ENCODE measurements at places on chromosomes 6 and 20. TPM values are rescaled to one million over a fixed set of nuclear protein-coding genes. Genes with fewer than 3 reads are reported as not detected.

TINAG gene
- 0.51 TPM for total RNA-seq

CCDC170 gene
- total RNA-seq, result 0.11 TPM

LY6G6F gene
- total RNA-seq, result not detected

ZNF831 gene
- 0.19 TPM for total RNA-seq

GRCh38 chr20:53365539-53366075 is 228.0 kb downstream of the ZNF217 start:
- no peak for DNase-seq

DNA sequence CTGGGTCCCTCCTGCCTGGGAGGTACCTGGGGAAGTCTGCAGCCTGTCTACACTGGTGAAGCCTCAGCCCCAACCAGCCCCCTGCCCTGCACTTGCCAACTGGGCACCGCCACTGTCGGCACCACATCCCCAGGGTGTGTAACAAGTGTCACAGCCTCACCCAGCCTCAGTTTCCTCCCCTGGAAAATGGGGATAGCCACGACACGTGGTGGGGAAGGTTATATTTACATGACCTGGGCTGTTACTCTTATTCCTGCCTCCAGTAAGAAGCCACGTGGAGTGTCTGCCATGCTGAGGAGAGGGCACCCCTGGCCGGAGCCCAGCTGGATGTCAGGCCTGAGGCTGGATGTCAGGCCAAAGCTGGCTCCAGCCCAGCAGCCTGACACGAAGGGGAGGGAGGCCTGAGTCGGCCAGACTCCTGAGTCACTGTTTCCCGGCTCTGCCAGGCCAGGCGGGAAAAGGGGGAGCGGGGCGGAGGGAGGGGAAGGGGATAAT is 44.9 kb downstream of the SNAI1 start:
- peak; percentile 85 for DNase-seq

GRCh38 chr20:9066191-9066590 is 2.7 kb upstream of the PLCB4 start:
- DNase-seq, result no peak

- no peak for DNase-seq
These were observed 177.3 kb downstream of the EPHA7 start for GRCh38 chr6:93242049-93242448.

- DNase-seq, result no peak
These were observed 418.3 kb upstream of the POU3F2 start for GRCh38 chr6:98416027-98416426.

ATP6V1G2 gene
- total RNA-seq, result 1.2 TPM

GRCh38 chr20:1450926-1451491 is 15.6 kb downstream of the NSFL1C start:
- no peak for DNase-seq

DNA sequence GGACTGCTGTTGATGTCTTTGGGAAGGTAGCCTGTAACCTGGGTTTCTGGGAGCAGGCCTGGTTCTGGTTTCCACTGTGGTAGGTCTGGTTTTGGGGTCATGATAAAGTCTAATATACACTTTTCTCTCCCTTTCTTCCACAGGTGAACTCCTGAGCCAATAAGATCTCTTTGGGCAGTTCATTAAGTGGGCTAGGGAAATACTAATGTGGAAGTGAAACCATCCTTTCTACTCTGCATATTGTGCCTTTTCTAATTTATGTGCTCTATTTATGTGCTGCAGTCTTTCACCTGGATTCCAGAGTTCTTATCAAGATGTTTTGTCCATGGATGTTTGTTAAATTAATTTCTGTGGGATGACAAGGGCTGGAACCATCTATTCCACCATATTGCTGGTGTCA is 165.7 kb upstream of the PTPRK start:
- DNase-seq, result no peak

DNA sequence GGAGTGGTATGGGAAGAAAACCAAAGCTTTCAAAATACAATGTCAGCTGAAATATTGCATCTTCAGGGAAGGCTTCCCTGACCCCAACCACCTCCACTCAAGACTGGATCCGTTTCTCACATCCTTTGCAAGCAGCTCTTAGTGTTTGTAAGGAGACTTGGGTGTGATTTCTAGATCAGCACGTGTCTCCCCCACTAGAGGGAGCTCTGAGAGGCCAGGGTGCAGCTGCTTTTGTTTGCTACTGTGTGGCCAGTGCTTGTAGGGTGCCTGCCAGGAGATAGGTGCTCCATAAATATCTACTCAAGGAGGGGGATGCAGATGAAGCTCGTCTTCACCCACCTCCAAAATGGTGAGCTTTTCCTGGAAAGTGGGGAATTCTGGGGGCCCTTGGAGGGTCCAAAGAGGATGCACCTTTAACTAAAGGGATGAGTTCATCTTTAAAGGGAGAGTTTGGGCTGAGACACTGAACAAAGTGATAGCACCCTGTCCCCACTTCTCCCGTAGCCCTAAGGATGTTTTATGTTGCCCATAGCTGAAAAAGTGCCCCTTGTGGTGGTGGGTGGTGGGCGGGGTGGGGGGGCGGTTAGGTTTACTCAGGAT is 52.6 kb upstream of the MAFB start:
- DNase-seq, result no peak

DNA sequence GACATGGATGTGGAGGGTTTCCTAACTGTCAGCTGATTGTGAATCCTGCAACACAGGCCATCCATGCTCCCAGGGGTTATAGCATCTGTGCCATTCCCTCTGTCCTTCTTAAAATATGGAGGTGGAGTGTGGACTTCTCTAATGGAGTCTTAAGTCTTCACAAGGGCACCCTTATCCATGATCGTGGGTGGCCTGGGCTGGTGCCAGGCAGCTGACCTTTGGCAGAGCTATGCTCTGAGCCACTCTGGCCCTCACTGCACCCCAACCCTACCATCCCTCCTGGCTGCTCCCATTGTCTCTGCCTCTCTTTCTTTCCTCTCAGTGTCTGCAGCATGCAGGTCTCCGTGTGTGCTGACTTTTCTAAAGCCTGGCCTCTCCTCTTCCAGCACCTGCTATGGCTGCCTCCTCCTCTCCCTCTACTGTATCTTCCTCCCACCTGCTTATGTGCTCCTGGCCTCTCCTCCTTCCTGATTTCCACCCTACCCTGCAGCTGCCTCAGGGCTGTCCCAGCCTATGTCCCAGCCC is 11.2 kb upstream of the PCMTD2 start:
- DNase-seq, result no peak

TBC1D20 gene
- total RNA-seq, result 24.3 TPM

DNA sequence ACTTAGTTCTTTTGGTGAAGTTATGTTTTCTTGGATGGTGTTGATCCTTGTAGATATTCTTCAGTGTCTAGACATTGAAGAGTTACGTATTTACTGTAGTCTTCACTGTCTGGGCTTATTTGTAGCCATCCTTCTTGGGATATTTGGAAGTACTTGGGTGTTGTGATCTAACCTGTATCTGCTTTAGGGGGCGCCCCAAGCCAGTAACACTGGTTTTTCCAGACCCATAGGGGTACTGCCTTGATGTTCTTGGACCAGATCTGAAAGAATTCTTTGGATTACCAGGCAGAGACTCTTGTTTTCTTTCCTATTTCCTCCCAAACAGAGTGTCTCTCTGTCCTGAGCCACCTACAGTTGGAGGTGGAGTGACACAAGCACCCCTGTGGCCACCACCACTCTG is 309.1 kb upstream of the IMPG1 start:
- no peak for DNase-seq

- no peak for DNase-seq
These were observed 163.5 kb upstream of the MANEA start for GRCh38 chr6:95413789-95414188.

LAMA2 gene
- 166 TPM for total RNA-seq

DNA sequence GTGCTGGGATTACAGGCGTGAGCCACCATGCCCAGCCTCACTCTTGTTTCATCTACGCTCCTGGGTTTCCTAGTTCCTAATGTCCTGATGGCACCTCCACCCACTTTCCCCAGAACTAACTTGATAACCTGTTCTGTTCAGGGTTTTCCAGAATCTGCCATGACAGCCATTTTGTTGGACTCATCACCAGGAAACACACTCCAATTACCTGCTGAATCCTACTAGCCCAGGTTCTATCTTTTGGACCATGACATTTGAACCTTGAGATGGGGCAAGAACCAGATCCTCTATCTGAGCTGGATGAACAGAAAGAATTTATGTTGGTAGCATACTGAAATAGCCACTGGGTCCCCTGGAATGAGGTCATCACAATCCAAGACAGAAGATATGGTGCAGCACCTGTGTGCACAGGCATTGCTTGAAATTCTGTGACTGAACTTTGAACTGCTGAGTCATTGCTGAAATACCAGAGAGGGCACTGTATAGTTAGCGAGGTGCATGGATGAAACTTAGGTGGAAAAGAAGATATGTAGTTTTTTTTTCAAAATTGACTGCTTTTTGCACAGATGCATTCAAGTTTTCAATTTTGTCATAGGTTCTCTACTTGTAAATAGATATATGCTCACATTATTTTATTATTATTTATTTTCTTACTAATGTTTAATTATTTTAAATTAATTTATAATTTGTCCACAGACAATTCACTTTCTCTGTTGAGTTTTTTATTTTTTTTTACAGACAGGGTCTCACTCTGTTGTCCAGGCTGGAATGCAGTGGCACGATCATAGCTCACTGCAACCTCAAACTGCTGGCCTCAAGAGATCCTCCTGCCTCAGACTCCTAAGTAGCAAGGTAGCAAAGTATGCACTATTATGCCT is 42.8 kb upstream of the TASP1 start:
- no peak for DNase-seq

GRCh38 chr20:43151256-43151655 is 38.5 kb downstream of the PTPRT start:
- DNase-seq, result no peak

- no peak for DNase-seq
These were observed 76.8 kb downstream of the OLIG3 start for GRCh38 chr6:137417396-137417795.

DNA sequence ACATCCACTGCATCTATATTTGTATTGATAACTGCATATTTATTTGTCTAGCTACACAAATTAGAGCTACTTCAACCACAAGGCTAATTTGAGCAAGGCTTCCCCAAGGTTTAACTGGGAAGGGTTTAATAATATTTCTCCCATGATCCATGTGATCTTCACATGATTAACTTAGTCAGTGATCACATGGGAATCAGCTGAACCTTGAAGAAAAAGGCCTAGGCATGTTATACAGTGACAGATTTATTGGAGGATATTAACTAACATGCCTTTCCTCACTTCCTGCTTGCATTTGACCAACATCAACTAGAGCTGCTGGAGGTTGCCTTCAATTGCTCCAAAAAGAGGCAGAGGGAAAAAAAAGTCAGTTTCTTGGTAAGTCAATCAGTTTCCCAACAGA is 417.0 kb downstream of the HAO1 start:
- DNase-seq, result no peak

TAF8 gene
- total RNA-seq, result 35.8 TPM

GRCh38 chr6:6610031-6610591 is 21.6 kb downstream of the LY86 start:
- DNase-seq, result no peak

- DNase-seq, result peak; percentile 67
These were observed 21.0 kb downstream of the LRP11 start for GRCh38 chr6:149843051-149843633.

PERP gene
- total RNA-seq, result 57.8 TPM

SLCO4A1 gene
- 19.8 TPM for total RNA-seq

DNA sequence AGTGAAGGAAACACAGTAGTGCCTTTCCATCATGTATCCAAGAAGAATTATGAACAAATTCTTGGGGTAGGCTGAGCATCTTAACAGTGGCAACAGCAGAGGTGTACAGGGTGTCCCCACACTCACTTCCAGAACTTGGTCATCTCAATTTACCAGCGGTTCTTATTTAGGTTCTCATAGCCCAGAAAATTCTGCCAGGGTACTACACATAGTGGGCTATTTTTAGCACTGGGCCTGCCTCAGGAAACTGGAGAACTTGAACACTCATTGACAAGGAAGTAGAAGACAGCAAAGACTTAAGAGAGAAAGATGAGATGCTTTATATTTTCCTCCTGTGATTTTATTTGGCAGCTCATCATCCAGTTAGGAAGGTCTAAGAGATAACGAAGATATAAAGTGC is 71.8 kb upstream of the PHIP start:
- DNase-seq, result no peak

- no peak for DNase-seq
These were observed 77.8 kb downstream of the CD164 start for GRCh38 chr6:109304284-109305015.

DNA sequence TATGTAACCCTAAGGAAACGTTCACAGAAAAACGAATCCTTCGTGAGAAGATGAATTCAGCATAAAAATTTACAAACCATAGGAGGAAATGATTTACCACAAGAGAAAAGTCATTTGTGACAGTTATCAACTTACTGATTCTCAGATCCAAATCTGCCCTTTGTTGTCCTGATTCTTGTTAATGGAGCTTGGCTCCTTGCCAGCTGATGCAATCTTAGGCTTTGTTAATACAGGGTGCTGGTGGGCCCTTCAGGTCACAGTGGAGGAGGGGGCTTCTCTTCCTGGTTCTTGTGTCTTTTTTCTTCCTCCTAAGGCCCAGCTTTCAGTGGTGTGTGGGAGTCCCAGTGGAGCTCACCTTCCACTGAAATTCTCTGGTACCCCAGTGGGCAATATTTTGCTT is 108.4 kb upstream of the MAP3K7 start:
- no peak for DNase-seq

HLA-DQB1 gene
- total RNA-seq, result 0.59 TPM

DNA sequence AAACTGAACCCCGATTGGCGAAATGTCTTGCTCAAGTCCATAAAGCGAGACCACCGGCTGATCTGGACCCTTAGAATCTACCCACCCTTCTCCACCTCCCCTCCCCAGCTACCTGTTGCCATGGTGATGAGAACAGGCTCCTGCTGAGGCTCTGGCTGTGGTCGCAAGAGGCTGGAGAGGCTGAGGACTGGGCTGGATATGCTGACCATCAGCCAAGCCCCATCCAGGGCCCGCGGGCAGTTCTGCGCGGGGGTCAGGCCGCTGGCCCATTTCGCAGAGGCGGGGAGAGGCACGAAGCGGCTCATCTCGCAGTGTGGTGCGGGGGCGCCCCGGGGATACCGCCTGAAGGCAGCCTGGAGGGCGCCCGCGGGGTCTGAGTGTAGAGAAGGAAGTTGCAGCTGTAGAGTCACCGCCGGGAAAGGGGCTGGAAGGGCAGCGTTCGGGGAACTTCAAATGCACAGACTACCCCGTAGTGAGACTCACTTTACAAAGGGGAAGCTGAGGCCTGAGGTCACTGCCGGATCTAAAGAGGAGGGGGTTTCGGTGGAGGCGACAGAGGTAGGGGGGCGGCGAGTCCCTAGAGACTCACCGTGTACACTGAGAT is 671 bp downstream of the TAPBP start:
- DNase-seq, result peak; percentile 73

PPP1R16B gene
- 6.6 TPM for total RNA-seq

GRCh38 chr6:43328528-43328927 is 19.9 kb upstream of the CRIP3 start:
- no peak for DNase-seq

DNA sequence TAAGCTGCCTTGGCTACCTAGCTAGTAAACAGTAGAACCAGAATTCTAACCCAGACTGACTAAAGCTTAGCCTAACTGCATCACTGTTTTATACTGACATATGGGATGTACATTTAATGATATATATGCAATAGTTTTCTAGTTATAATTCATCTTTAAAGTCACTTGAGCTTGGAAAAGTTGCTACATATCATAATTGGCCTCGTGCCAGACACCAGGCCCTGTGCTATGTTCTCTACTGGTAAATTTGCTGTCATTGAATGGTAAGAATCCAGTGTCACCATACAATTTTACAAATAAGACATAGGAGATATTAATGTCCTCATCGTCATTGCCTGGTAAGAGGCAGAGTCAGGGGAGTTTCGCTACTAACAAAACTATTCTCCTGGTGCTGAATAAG is 396.8 kb downstream of the CDKAL1 start:
- DNase-seq, result no peak

Measured in right atrium auricular region (tissue), 2 donors.